ENCODE measurements at places on chromosomes 3 and 15. TPM values are rescaled to one million over a fixed set of nuclear protein-coding genes. Genes with fewer than 3 reads are reported as not detected.

The TF gene
- total RNA-seq, result 0.59 TPM

The SIN3A gene
- 33.5 TPM for total RNA-seq

The CAMP gene
- total RNA-seq, result not detected

The CPNE9 gene
- not detected for total RNA-seq

The GPR62 gene
- not detected for total RNA-seq

The ECE2 gene
- not detected for total RNA-seq
